ENCODE measurements at places on chromosomes 11 and 22.

DNA sequence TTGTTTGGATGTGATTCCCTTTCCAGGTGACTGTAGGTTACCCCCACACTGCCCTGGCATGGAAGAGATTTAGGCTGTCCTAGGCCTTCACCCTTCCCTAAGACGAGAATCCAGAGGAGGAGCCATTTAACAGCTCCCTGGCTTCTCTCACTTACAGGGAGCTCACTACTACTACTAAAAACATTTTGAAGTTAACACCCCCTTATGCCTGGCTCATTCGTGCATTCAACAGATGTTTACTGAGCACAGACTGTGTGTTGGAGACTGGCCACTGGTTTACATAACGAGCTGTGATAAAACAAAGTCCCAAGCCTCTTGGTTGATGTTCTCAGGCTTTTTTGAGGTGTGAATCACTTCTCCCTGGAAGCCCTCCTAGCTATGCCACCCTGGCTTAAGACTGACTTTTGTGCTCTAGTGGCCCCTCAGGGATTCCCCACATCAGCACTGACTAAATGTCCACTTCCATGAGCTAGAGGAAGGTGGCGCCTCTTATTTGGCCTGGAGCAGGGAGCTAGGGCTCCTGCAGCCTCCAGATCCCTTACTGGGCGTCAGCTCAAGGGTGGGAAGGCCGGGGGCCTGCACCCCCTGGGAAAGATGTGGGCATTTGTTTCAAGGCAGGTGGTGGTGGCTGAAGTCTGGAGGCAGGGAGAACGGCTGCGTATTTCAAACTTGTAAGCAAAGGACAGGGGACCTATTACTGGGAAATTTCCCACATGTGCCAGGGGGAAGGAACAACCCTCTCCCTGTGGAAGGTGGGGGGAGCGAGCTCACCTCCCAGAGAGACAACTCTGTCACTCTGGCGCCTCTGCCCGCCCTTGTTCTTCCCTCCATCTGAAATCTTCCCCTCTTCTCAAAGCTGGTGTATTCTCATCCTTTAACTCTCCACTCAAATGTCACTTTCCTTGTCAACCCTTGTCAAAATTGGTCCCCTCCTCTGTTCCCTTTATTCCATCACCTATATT, 19.4 kb upstream of the MALAT1 start:
- no peak for DNase-seq

- no peak for DNase-seq
Measured at GRCh38 chr11:110475671-110476070, 45.9 kb downstream of the FDX1 start.

- no peak for DNase-seq
Measured at GRCh38 chr11:2451916-2452315, 7.1 kb downstream of the KCNQ1 start.

GRCh38 chr11:102414559-102414958, 38.0 kb downstream of the TMEM123 start:
- DNase-seq = no peak

DNA sequence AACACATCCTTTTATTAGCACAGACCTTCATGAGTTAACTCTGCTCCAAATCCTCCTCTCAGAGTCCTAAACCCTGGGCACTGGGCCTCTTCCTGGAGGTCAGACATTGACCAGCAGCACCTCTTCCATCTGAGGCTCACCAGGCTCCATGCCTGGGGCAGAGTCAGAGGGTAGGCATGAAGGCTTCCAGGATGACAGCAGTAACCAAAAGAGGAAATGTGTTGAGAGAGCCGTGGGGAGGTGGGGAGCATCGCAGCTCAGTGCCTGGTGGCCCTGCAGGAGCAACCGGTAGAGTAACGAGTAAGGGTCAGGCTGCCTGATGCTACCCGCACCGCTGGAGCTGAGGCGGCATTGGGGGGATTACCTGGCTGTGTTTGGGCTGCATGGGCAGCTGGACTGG, 9.4 kb upstream of the NAV2 start:
- DNase-seq = no peak

GRCh38 chr11:94007426-94007825, 13.7 kb upstream of the HEPHL1 start:
- DNase-seq = no peak
